ENCODE measurements at places on chromosomes 3 and 15. TPM values are rescaled to one million over a fixed set of nuclear protein-coding genes. Genes with fewer than 3 reads are reported as not detected.

The SLC24A5 gene
- not detected for total RNA-seq

The FSIP1 gene
- total RNA-seq = 0.73 TPM

The KY gene
- 16.7 TPM for total RNA-seq

The BCHE gene
- 5.5 TPM for total RNA-seq

The C3orf18 gene
- 48.4 TPM for total RNA-seq

The ASB14 gene
- 9.0 TPM for total RNA-seq

The GOLGA8Q gene
- total RNA-seq = 0.65 TPM

The CCR2 gene
- total RNA-seq = 0.89 TPM

Measured in Right ventricle myocardium inferior (tissue), 1 donor.